Activated CD8-positive, alpha-beta T cell treated with anti-CD3 and anti-CD28 coated beads, Interleukin-2, amount 10 ng/mL, durations not matched to agents 7 days and 5 days (primary cell): ENCODE measurements at places on chromosomes 7 and 10. TPM values are rescaled to one million over a fixed set of nuclear protein-coding genes. Genes with fewer than 3 reads are reported as not detected.

HOXA9 gene
- not detected for total RNA-seq

PGAM1 gene
- 517 TPM for total RNA-seq

SMKR1 gene
- total RNA-seq = 1.6 TPM

PARD3 gene
- total RNA-seq = 0.68 TPM

EBF3 gene
- total RNA-seq = not detected

GARIN1A gene
- total RNA-seq = 0.26 TPM

FAM13C gene
- not detected for total RNA-seq

PRSS1 gene
- not detected for total RNA-seq

HNRNPA2B1 gene
- total RNA-seq = 882 TPM

SLC26A3 gene
- total RNA-seq = not detected

ADRA2A gene
- not detected for total RNA-seq

AKR1C4 gene
- total RNA-seq = not detected

ZNF479 gene
- total RNA-seq = not detected

LRRC27 gene
- total RNA-seq = 3.8 TPM

CNTNAP2 gene
- not detected for total RNA-seq

ASZ1 gene
- not detected for total RNA-seq

MRC1 gene
- total RNA-seq = not detected

AKR1D1 gene
- total RNA-seq = not detected

ZNF25 gene
- 4.4 TPM for total RNA-seq

C10orf105 gene
- 1.1 TPM for total RNA-seq

PNLIPRP1 gene
- total RNA-seq = not detected

NEURL1 gene
- 1.1 TPM for total RNA-seq

IDI2 gene
- total RNA-seq = not detected

SLC35G1 gene
- 3.1 TPM for total RNA-seq

HMX3 gene
- not detected for total RNA-seq

MINDY4 gene
- total RNA-seq = 1.5 TPM

KCNIP2 gene
- 1.9 TPM for total RNA-seq

ABCA13 gene
- 0.45 TPM for total RNA-seq

ODAD2 gene
- not detected for total RNA-seq

MYH16 gene
- not detected for total RNA-seq

DGKB gene
- not detected for total RNA-seq

ITGB8 gene
- not detected for total RNA-seq

ATG9B gene
- total RNA-seq = 7.4 TPM

EPDR1 gene
- 0.52 TPM for total RNA-seq

AUTS2 gene
- 15.2 TPM for total RNA-seq

TMEM130 gene
- not detected for total RNA-seq

PAPOLB gene
- total RNA-seq = not detected

VPS26A gene
- 61.9 TPM for total RNA-seq

CLEC2L gene
- total RNA-seq = not detected

CCDC186 gene
- total RNA-seq = 13.3 TPM

CACNB2 gene
- not detected for total RNA-seq

INTS1 gene
- 105 TPM for total RNA-seq

ADCYAP1R1 gene
- not detected for total RNA-seq

TBATA gene
- total RNA-seq = not detected

DPY19L1 gene
- 18.9 TPM for total RNA-seq

TRPV6 gene
- not detected for total RNA-seq

KAZALD1 gene
- not detected for total RNA-seq
